ENCODE measurements at places on chromosomes 11 and 22.
A peak's percentile ranks its signal among the peaks of the same experiment; 100 is the strongest.

- no peak for DNase-seq
Observed at GRCh38 chr22:39529487-39529851, 3.1 kb downstream of the RPS19BP1 start.

- no peak for DNase-seq
Observed at GRCh38 chr22:46972901-46973831, 210.7 kb downstream of the TBC1D22A start.

- DNase-seq: no peak
Observed at GRCh38 chr11:96036863-96037262, 113.0 kb upstream of the MTMR2 start.

DNA sequence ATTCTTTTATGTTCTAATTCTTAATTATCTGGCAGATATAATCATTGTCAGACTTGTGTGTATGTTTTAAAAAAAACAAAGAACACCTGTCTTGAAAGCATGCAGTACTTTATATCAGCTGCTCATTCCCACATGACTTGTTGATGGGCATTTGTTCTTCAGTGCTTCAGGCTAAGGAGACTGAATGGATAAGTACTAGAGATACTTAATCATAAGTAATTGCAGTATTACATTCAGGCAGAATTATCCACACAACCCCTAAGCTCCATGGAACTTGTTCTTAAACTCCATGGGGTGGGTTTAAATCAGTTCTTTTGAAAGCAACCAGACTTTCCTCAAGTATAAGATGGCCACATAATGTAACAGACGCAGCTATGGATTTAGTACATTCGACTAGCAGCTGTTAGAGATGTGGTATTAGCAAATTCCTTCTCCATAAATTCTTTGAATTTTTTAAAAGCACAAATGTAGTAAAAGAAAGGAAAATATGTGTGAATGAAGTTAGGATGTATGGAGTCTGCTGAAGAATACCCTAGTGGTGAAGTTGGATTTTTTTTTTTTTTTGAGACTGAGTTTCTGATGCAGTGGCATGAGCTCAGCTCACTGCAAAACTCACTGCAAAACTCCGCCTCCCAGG is 3.0 kb downstream of the JAM3 start:
- DNase-seq: no peak

- DNase-seq: no peak
Observed at GRCh38 chr11:100777103-100777502, 90.0 kb downstream of the ARHGAP42 start.

- DNase-seq: no peak
Observed at GRCh38 chr11:114440971-114441763, 1.9 kb downstream of the REXO2 start.

GRCh38 chr22:27241430-27242321 is 559.9 kb downstream of the MN1 start:
- DNase-seq: no peak

DNA sequence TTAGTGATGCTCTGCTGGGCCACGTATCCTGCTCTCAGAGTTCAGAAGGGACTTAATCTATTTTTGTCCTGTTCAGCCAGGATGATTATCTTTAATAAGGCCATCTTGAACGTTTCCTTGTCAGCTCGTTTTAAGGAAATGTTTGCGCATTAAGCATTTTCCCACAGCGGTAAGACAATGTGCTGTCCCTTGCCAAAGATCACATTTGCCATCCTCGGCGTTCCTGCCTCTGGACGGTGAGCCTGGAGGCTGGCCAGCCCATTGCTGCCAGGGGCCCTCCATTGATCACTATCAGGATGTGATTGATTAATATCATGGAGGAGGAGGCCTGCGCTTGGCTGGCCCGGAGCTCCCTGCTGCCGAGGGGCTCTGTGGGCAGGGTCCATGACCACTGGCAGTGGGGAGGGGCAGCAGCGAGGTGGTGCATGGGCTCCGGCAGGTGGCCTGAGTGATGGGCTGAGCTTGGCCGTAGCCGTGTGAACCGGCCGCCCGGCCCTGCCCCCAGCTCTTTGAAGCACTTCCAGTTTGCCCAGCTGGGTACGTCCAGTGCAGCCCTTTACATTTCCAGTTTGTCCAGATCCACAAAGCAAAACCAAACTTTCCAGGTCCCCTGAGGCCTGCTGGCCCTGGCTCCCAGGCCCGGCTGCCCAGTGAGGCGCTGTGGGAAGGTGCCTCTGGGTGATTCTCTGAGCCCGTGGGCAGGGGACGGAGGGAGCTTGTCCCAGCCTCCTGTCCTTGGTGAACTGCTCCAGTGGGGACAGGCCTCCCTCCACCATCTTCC is 49.5 kb upstream of the SMIM38 start:
- no peak for DNase-seq

DNA sequence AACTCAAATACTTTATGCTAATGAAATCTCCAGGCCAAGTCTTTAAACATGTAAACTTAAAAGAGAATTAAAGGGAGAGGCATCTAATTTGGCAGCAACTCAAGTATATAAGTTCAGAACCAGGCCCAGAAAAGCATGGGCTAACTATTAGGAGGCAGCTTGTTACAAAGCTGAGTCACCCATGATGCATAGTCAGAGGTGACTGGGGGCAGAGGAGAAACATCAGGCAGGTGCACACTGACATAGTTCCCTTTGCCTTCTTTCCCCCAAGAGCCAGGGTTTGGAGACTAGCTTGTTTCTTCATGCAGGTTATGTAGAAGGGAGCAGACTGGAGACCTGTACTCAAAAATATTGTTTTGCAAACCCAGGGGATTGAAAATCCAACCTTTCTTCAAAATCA is 619.0 kb downstream of the SOX6 start:
- no peak for DNase-seq

GRCh38 chr11:131108760-131109159 is 192.5 kb upstream of the SNX19 start:
- no peak for DNase-seq

- no peak for DNase-seq
Observed at GRCh38 chr22:41445129-41446056, 1.2 kb downstream of the TOB2 start.

GRCh38 chr22:43281394-43281793 is 61.8 kb downstream of the SCUBE1 start:
- DNase-seq: no peak

DNA sequence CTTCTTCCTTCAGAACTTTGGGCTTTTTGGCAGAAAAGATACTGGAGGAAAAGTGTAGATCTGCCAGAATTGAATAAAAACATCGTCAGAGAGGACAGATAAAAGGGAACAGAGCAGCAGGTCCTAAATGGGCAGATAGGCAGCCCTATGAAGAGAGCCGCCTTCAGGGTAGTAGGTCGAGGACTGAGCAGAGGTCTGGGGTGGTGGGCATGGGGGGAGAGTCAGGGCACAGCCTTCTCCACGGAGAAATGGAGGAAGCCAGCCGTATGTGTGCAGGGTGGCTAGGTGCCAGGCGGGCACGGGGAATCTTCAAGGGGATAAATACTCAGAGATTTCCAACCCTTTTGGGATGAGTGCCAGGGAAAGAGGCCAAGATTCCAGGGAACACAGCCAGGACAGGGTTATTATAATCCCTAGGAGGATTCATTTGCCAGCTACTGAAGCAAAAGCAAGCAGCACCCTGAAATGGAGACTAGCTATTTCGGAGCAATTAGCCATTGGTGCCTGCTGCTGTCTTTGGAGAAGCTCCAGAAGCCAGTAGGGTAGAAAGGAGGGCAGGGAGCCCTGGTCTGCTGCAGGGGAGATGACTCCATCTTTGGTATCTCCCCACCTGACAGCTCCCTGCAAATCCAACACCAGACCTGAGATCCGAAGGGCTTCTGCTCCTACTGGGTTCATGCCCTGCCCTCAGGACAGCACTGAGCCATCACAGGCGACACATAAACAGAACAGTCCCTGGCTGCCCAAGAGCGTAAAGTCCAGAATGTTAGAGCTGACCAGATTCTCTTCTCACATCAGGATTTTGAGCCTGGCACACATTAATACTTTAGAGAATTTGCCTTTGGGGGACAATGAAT is 174.5 kb upstream of the NTM start:
- DNase-seq: no peak

DNA sequence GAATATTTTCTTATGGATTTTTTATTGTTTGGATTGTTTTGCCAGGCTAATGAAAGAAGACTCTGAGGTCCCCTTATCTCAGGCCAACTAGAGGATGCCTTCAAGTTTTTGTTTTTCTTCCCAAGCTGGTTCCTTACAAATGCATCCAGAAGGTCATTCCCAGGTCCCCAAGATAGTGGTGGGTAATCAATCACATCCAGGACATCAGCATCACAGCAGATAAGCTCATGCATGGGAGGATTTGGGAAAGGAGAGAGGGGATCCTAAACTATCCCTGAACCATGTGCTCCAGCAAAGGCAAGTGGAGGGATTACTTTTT is 20.7 kb downstream of the FZD4 start:
- no peak for DNase-seq

- no peak for DNase-seq
Observed at GRCh38 chr11:75333807-75334140, 17.7 kb downstream of the ARRB1 start.

- DNase-seq: no peak
Observed at GRCh38 chr11:55826919-55827318, at the start of gene OR5L2. Gene OR5L2 (plus strand): TSS chr11:55827219. CDS start chr11:55827219, 0 bp downstream.

- no peak for DNase-seq
Observed at GRCh38 chr11:86171627-86172026, 72.9 kb upstream of the EED start.

DNA sequence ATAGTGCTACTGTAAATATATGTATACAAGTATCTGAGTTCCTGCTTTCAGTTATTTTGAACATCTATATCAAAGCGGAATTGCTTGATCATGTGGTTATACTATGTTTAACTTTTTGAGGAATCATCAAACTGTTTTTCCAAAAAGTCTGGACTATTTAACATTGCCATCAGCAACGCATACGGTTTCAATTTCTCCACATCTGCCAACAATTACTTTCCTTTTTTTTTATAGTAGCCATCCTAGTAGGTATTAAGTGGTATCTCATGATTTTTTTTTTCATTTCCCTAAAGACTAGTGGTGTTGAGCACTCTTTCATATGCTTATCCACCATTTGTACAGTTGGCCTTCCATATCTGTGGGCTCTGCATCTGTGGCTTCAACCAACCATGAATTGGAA is 1.3 kb upstream of the UBE4A start:
- DNase-seq: no peak

- no peak for DNase-seq
Observed at GRCh38 chr11:134566311-134566710, 154.3 kb upstream of the B3GAT1 start.

- DNase-seq: no peak
Observed at GRCh38 chr22:26559961-26560575, 29.9 kb downstream of the TPST2 start.

DNA sequence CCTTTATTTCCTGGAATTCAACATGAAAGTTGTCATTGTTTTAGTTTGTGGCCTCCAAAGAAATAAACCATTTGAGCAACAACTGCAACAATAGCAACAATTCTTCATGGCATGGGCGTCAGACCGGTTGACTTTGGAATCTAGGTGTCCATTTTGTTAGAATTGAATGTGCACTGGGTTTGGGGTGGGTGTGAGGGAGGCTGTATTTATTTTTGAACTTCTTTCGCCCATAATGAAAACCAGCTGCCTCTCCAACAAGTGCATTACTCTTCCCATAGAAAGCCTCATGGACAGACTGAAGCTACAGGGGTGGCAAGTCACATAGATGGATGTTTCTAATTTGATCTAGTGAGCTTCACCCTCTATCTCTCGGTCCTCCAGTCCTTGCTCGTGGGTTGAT is 85.4 kb downstream of the ADAMTS15 start:
- no peak for DNase-seq

DNA sequence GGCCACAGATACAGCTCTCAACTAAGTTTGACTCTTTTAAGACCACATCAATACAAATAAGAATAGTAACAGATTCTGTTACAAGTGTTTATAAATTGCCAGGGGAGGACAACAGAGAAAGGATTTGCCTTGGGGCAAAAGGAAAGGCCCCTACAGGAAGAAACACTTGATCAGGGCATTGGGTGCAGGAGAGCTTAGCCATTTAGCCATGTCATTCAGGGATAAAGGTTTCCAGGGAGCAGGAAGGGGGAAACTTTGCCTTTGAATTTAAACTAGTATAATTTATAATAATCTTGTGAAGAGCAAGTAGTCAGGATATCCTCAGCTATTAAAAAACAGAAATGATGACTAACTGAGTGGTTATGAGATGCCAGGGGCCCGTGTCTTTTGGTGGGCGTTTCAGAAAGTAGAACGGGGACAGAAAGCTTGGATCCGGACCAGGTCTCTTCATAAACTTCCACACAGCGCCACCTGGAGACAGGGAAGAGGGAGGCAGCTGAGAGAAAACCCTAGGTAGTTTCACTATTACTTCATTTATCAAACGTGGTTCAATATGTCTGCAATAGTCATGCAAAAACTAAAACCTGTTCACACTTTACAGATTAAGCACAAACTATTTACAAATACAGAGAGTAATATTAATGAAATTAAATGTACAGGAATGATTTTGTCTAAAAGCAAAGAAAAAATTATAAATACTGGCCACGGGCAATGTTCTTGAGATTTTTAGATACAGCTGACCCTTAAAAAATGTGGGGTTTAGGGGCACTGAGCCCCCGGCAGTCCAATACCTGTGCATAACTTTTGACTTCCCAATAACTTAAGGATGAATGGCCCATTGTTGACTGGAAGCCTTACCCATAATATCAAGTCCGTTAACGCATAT is 11.0 kb upstream of the SLC5A4 start:
- peak; percentile 41 for DNase-seq

- no peak for DNase-seq
Observed at GRCh38 chr11:95443386-95443785, 212.4 kb upstream of the SESN3 start.

- no peak for DNase-seq
Observed at GRCh38 chr11:65928667-65929066, 9.4 kb downstream of the DRAP1 start.

DNA sequence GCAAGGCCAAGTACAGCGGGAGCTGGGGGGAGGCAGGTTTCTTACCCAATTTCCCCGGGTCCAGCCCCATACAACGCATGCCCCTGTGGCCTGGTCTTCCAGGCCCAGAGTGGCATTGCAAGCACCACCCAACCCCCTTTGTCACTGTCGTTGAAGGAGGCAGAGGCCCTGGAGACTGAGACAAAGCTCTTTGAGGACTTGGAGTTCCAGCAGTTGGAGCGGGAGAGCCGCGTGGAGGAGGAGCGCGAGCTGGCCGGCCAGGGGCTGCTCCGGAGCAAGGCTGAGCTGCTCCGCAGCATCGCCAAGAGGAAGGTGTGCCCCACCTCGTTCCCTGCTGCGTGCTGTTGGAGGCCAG is 27.8 kb downstream of the PHLDB1 start:
- no peak for DNase-seq

GRCh38 chr11:18145025-18145424 is 12.7 kb downstream of the MRGPRX3 start:
- DNase-seq: no peak

GRCh38 chr11:132045107-132045506 is 674.7 kb downstream of the NTM start:
- no peak for DNase-seq

DNA sequence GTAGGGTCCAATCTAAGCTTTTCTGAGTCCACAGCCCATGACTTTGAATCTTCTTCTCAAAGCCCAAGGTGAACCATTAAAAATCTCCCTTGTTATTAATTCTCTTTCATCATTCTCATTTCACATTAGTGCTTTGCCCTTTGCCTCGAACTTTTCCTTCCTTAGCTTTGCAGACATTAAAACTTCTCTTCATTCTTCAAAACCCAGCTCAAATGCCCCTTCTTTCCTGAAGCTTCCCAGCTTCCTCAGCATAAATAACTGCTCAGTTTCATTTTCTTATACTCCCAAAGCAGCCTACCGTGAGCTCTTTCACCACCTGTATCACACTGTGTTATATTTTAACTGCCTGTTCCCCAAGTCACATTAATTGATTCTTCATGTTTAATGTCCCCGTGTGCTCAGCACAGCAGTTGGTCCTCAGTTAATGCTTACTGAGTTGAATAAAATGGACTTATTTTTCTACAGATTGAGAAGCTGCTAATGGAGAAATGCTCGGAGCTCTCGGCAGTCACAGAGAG is 62.0 kb downstream of the INSC start:
- DNase-seq: no peak
